ENCODE measurements at places on chromosomes 5 and 9.

DNA sequence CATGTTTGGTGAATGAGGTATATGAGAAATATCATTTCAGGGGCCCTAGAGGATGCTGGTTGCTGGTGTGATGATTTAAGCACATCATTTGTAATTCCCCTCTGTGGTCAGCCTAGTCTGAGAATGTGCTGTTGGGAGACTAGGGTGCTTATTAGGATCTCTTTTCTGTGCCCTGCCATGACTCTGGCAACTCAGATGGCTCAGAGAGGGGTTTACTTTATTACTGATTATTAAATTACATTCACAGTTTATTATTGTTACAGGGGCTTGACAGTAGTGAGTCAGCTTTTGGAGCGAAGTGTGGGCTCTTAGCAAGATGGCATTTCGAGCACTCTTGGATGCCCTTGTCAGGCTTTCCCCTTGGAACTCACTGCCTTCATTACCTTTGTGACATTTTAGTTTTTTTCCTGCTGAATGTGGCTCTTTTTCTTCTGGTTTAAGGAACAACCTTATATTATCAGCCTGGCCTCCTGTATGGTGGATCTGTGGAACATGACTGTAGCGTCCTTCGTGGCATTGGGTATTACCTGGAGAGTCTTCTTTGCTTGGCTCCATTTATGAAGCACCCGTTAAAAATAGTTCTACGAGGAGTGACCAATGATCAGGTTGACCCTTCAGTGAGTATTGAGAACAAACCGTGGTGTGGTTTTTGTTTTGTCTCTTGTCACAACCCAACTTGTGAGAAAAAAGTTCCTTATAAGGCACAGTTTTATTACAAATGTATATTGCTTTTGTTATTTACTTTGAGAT, 33.8 kb downstream of the RCL1 start:
- peak; percentile 39 for DNase-seq

DNA sequence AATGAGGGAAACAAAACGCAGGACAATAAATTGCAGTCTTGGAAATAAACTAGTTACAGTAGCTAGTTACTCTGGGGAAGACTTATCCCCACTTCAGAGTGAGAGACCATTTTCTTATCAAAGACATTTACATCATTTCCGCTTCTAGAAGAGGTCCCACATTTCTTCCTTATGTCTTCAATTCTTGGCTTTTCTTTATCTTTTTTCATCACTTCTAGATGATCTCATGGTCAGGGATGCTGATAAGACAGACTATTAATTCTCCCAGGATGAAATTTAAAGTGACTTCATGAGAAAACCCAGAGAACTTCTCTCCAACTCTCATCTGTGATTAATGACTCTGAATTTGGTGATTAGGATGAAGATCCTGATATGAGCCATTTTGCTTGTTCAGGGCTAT, 229.1 kb downstream of the MTRR start:
- DNase-seq, result no peak

- DNase-seq, result no peak
Measured at GRCh38 chr9:115832031-115832430, 321.6 kb upstream of the PAPPA start.

GRCh38 chr9:134591082-134591571, 50.5 kb upstream of the COL5A1 start:
- DNase-seq, result peak; percentile 62

DNA sequence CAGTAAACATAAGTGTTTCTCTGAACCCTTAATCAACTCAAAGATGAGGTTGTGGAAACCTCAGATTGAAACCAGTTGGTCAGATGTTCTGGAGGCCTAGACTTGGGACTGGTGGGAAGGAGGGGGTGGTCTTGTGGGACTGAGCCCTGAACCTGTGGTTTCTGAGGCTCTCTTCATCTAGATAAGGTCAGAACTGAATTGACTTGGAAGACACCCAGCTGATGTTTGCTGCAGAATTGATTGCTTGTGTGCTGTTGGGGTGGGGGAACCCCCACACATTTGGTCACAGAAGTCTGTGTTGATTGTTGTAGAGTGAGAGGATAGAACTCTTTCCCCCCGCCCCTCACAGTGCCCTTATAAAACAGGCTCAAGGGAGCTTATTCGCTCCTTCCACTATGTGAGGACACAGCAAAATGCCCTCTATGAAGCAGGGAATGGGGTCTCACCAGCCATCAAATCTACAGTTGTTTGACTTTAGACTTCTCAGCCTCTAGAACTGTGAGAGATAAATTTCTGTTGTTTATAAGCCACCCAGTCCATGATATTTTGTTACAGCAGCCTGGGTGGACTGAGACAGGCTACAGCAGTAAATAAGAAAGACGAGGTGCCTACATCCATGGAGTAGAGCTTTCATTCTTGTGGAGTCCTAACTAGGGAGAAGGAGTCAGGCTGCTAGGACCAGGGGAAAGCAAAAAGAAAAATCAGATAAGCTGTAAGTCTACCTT, 25.7 kb upstream of the UGCG start:
- DNase-seq, result no peak

DNA sequence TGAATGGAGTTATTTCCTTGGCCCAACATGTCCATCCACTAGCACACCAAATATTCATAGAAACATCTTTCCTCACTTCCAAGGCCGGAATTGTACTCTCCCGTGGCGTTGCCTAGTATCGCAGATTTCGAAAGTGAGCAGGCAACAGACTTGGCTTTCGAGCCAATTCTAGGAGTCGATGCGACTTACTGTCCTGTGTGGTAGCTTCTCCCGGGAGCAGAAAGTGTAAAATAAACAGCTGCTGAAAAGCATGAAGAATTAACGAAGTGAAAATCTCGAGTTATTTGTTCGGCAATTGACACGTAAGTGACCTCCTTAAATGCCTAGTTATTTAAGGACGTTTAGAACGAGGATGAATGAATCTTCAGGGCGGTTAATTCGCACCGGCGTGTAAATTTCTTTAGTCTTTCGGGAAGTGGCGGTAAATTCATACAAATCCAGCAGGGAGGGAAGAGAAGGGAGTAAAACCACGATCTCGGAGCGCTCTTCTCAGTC, 449 bp upstream of the PCSK5 start:
- peak; percentile 56 for DNase-seq

- DNase-seq, result no peak
Measured at GRCh38 chr5:99386406-99387077, 457.7 kb upstream of the CHD1 start.

GRCh38 chr9:87699835-87700234, 26.1 kb upstream of the CTSL start:
- no peak for DNase-seq

- peak; percentile 69 for DNase-seq
Measured at GRCh38 chr5:149371296-149371962, 7.7 kb downstream of the IL17B start.

Measured in EH (cell line).